ENCODE measurements at places on chromosomes 16 and 17. TPM values are rescaled to one million over a fixed set of nuclear protein-coding genes. Genes with fewer than 3 reads are reported as not detected.

The CLEC19A gene
- not detected for total RNA-seq

The FBXO39 gene
- total RNA-seq = 0.23 TPM

The C16orf92 gene
- not detected for total RNA-seq

The HASPIN gene
- total RNA-seq = 0.31 TPM

The ABCA9 gene
- total RNA-seq = 4.3 TPM

The RRAD gene
- total RNA-seq = 7.7 TPM

DNA sequence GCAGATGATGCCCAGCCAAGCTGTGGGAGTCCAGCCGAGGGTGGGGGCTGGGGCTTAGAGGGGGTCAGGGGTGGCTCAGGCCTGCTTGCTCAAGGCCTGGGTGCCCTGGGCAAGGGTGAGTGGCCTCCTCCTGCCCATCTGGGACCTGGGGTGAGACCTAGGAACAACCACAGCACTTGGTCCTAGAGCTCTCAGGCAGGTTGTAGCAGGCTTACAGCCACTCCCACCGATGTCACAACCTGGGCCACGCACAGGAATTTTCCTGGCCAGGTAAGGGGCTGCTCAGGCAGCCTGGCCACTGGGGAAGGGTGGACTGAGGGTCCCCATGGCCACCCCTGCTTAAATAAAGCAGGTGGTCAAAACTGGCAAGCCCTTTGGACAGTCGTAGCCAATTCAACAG, 6.3 kb upstream of the SREBF1 start:
- no peak for DNase-seq

- no peak for DNase-seq
These were observed 9.0 kb upstream of the CLEC18A start for GRCh38 chr16:69942099-69942491.

- DNase-seq = no peak
These were observed 51.7 kb upstream of the SEC14L1 start for GRCh38 chr17:77089124-77089490.

DNA sequence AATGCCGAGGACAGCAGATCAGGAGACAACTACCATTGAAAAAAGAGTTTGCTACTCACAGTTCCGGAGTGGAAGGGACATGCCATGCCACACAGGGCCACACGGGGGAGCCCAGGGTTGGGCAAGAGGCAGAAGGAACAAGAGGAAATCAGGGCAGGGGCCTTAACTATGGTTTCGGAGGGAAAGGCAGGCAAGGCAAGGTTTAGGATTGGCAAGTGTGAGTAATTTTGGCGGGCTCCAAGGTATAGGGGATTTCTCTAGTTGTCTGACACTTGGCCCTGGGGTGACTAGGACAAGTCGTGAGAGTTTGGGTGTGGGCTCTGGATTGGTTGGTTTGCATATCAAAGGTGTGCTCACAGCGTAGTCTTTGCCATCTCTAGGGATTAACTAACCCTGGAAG, 27.0 kb upstream of the NTN1 start:
- DNase-seq = peak; percentile 79

DNA sequence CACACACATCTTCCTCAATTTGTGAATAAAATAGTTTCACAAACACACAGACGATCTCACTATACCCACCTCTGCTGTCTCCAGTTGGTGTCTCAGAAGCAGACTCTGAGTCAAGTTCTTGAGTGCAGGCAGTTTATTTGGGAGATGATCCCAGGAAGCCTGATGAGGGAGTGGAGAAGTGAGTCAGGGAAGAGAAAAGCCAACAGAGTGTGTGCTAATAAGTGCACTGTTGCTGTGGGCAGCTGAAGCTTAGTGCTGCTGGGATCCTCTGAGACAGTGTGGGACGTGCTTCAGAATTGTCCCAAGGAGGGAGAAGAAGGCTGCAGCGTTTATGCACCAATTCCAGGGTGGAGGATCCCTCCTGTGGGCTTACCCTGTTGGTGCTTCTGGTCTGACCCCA, 423.2 kb upstream of the C16orf82 start:
- DNase-seq = no peak

DNA sequence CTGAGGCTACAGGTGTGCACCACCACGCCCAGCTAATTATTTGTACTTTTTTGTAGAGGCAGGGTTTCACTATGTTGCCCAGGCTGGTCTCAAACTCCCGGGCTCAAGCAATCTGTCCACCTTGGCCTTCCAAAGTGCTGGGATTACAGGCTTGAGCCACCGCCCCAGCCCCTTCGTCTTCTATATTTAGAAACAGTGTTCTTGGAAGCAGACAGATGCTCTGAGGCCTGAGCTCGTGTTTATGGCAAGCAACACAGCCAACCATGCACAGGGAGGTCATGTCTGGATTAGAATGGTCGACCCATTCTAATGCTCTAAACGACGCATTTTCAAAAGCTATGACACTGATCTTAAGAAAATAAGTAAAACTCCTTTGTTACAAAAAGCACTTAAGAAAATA, 16.6 kb downstream of the TMEM204 start:
- DNase-seq = no peak

GRCh38 chr17:50765454-50766221, 1.7 kb downstream of the ANKRD40CL start:
- no peak for DNase-seq

GRCh38 chr16:66551348-66551759, 1.0 kb upstream of the CKLF start:
- DNase-seq = no peak

DNA sequence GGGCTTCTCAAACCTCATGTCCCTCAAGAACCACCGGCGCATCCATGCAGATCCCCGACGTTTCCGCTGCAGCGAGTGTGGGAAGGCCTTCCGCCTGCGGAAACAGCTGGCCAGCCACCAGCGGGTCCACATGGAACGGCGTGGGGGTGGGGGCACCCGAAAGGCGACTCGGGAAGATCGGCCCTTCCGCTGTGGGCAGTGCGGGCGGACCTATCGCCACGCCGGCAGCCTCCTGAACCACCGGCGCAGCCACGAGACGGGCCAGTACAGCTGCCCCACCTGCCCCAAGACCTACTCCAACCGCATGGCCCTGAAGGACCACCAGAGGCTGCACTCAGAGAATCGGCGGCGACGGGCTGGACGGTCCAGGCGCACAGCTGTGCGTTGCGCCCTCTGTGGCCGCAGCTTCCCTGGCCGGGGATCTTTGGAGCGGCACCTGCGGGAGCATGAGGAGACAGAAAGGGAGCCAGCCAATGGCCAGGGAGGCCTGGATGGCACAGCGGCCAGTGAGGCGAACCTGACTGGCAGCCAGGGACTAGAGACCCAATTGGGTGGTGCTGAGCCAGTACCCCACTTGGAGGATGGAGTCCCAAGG, 5.9 kb downstream of the ZNF646 start:
- DNase-seq = no peak

DNA sequence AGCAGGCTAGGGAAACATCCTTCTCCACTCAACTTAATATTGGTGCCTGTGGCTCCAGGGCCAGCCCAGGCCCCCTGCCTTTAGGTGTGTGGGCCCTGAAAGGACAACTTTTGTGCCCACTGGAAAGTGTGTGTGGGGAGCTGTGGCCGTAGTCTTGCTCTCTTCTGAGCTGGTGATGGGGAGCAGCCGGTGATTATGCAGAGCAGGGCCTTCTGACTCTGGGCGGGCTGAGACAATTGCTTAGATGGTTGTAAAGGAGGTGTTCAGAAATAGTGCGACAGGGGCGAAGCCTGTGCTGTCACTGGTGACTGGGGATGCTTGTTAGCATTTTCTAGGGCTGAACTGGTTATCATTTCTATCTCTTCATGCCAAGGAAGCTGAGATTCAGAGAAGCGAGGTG, 62.6 kb downstream of the MSI2 start:
- no peak for DNase-seq

DNA sequence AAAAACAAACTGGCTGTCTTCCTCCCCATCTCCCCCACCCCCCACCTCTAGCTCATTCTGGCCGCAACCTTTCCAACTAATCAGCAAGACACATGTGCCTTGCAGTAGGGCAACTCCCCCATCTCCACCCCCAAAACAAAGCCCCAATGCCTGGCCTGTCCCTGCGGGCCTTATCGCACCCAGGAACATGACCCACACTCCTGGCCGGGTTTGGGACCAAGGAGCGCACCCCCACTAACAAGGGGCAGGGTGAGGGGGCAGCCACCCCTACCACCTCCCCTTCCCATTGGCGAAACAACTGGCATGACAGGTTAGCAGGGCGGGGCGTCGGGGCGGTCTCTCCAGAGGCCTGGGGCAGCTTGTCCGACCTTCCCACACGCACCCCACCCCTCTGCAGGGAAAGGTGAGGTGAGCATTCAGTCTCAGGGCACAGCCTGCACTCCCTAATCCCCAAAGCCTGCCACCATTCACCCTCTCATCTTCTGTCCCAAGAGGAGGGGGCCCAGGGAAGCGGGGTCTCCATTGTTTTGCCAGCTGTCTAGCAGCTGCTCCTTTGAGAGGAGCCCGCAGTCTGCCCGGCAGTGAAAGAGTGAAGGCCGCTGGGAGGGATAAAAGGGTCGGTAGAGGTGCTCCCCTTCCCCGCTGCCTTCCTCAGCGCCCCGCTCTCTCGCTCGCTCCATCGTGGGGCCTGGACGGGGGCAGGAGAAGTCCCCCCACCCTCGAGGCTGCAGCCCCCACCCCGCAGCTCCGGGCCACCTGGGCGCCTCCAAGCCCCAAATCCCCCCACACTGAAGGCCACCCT, 765 bp downstream of the MYO18A start:
- DNase-seq = peak; percentile 72

DNA sequence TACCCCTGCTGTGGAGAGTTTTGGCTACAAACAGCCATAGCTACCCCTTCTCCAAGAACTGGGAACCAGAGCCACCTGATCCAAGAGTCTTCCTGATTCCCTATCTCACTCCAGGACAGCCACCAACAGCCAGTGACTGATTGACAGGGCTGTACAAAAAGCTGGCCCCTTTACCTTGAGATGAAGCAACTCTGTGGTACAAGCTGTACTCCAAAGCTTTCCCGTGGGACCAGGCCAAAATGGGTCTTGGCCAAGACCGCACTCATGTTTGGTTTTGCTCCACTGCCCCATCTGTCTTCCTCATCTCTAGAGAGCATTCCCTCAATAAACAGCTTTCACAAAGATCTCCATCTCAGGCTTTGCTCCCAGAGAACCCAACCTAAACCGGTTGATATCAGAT, 43.6 kb downstream of the RNF157 start:
- peak; percentile 54 for DNase-seq

DNA sequence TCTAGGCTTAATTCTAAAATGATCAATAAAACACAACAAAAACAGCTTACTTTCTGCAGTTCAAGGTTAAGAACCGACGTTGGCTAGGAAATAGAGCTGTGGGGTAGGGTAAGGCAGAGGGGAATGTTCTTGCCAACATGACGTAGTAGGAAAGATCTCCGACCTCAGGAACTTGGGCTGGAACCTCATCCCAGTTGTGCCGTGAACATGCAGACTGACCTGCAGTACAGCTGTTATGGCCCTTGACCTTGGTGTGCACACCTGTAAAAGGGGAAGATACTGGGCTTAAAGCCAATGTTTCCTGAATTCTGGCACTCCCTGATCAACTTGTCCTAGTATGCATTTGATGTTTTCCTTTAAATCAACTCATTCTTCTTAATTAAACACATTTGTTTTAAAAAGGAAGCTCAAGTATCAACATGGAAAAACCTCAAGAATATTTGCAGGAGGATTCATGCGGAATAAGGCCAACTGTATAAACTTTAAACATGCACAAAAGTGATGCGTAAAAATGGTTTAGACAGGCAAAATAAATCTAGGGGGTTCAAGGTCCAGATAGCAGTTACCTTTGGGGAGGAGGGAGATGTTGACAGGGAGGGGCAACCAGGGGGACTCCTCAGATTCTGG, 14.2 kb upstream of the SLC6A2 start:
- no peak for DNase-seq

GRCh38 chr16:28511031-28511430, 4.4 kb upstream of the IL27 start:
- no peak for DNase-seq

DNA sequence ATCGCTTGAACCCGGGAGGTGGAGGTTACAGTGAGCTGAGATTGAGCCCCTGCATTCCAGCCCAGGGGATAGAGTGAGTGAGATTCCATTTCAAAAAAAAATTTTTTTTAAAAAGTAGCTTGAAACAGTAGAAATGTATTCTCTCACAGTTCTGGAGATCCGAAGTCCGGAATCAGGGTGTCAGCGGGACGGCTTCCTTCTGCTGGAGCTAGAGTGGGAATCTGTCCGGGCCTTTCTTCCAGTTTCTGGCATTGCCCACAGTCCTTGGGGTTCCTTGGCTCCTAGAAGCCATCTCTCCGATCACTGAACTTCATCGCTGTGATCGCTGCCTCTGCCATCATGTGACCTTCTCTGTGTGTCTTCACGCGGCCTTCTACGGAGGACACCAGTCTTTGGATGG, 181.2 kb upstream of the CIBAR2 start:
- DNase-seq = no peak

DNA sequence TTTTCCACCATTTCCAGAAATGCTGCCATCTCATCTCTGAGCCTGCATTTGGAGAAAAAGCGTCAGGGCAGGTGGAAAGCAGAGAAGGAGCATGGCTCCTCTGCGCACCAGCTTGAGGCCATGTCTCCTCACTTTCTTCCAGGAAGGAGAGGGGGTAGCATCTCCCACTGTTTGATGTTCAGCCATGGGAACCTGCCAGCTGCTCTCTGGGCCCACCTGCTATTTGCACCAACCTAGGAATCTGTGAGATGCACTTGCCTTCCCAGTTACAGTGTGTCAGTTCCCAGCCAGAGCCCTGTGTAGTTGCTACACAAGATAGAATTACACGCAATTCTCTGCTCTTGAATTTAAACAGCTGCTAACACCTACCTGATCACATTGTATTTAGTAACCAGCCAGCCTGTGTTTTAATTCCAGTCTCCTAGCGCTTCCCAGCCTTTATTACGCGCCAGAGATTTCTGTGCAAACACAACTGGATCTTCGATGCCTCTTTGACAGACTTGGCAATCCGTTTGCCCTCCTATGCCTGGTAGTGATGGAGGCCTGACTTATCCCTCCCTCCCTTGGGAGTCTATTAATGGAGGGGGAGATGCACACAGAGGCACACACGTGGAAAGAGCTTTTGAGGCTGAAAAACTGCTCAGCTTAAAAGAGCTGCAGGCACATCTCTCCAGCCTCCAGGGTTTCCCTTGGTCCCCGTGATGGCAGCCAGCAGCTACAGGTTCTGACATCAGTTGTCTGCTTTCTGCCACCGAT, 98.1 kb upstream of the SEC14L1 start:
- DNase-seq = no peak

GRCh38 chr17:76870377-76870714, 2.1 kb downstream of the MGAT5B start:
- no peak for DNase-seq

GRCh38 chr17:33862772-33863602, 392.1 kb upstream of the CCL2 start:
- DNase-seq = no peak

DNA sequence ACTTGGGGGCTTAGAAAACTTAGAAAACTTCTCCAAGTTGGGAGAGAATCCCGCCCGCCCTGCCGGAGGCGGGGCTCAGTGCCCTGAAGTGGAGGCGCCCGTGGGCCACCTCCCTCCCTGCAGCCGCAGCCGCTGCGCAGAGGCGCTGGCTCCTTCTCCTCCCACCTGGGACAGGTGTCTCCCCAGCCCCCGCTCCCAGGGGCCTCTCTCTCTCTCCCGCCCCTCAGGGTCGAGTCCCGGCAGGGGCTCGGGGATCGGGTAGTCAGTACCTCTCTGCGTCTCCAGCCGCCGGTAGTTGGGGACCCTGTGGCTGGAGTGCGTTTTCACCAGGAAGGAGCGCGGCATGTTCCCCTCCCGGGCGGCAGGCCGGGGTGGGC, 257 bp downstream of the SNAI3 start:
- DNase-seq = no peak
